ENCODE measurements at places on chromosomes 12 and 14.
A peak's percentile ranks its signal among the peaks of the same experiment; 100 is the strongest.

GRCh38 chr14:81653626-81654025 lies 120.0 kb upstream of the SEL1L start:
- DNase-seq = no peak

- DNase-seq = peak; percentile 12
Measured at GRCh38 chr12:24948420-24948756, 513 bp downstream of the BCAT1 start.

DNA sequence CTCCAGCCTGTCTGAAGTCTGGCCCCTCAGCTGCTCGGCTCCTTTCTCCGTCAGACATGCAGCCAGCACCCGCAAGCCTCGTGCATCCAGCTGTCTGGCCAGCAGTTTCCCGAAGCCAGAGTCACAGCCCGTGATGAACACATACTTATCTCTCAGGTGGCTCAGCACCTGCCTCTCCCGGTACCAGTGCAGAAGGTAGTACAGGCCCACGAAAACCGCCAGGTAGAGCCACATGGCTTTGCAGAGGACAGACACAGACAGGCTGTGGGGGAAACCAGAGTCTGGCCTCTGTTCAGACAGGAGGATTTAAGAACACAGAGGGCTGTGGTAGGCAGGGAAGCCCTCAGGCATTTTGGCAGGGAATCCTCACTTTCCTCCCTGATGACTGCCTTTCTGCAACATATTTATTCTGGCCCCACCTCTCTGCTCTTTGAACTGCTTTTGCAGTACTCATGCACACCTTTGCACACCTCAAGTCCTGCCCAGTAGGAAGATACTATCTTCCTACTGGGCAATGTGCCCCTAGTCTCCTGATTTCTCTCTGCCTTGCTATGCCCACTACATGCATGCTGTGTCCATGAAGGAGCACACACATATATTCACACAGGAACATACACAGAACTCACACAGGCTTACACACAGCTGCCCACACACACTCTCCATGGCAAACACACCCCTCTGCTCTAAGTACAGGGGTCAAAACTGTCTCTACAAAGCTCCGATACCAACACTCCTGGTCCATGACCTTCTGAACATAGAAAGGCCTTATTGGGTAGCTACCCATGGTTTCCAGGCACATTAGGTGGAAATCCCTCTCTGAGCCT lies at the start of gene RDH16:
TSS of gene RDH16 (minus strand) at position 380 of the 824 bp plus-strand sequence. CDS start at position 234, 146 bp downstream.
- DNase-seq = no peak

- no peak for DNase-seq
Measured at GRCh38 chr14:102491786-102492530, 17.6 kb downstream of the ANKRD9 start.

DNA sequence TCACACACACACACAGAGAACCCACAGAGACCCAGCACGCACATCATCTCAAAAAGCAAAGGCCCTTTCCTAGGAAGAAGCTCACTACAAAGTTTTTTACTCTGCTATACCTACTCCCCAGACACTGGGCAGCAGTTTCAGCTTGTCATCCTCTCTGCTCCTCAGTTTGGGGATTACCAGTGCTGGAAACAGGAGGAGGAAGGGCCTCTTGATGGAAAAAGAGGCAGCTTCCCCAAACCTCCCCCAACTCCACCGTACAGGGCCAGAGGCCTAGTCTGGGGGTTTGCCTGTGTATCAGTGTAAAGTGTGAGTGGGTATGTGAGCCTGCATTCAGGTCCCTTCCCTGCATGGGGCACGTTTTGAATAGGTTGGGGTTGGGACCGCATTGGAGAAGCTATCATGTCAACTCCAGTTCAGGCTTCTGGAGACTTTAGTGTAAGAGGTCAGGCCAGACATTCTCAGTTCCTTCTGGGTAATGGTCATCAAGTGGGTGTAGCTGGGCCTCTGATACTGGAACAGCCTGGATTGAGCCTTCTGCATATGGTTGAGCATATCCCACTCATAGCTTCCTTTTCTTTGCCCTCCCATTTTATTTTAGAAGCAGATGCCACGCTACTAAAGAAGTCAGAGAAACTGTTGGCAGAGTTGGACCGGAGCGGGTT lies 1.2 kb downstream of the REM2 start:
- no peak for DNase-seq

DNA sequence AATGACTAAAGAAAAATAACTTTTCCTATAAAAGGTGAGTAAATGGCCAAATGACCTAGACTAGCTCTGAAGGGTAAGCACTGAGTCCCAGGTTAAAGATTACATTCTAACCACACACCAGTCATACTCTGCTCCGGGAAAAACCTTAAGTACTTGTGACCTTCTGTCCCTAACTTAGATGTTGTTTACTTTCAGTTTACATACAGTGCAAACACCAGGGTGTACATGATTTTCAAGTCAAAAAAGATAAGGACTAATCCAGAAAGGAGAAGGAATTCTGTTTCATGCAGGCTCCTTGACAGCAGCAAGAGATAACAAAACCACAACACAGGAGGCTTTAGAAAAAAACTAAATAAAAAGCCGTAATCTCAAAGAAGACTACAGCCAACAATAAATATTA lies 174.2 kb downstream of the PPM1H start:
- DNase-seq = peak; percentile 19

DNA sequence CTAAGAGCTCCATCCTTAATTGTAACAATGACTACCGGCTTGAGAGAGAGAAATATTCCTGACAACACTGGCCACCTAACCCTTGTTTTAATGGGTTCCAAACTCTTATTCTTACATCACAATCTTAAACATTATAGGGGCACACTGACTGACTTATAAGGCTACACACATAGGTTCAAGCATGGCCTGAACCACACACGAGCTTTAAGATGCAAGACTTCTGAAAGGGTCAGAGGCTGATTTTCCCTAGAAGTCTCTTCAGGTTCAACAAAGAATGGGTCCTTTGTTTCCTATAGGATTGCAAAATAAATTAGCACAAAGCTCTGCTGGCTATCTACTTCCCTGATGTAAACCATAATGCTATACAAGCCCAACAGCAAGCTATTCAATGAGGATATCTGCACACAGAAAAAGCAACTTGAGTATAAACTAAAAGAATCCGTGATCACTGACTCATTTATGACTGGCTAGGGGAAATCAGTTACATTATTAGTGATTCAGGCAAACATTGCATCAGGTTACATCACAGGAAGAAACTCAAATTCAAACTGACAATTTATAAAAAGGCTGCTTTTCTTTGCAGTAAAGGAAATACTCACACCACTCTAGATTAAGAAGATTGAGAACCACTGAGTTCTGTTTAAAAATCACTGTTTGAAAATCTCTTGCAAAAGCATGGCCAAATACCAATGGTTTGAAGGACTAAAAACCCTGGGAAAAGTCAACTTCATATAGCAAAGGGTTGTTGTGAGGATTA lies 8.5 kb downstream of the BTG1 start:
- no peak for DNase-seq

DNA sequence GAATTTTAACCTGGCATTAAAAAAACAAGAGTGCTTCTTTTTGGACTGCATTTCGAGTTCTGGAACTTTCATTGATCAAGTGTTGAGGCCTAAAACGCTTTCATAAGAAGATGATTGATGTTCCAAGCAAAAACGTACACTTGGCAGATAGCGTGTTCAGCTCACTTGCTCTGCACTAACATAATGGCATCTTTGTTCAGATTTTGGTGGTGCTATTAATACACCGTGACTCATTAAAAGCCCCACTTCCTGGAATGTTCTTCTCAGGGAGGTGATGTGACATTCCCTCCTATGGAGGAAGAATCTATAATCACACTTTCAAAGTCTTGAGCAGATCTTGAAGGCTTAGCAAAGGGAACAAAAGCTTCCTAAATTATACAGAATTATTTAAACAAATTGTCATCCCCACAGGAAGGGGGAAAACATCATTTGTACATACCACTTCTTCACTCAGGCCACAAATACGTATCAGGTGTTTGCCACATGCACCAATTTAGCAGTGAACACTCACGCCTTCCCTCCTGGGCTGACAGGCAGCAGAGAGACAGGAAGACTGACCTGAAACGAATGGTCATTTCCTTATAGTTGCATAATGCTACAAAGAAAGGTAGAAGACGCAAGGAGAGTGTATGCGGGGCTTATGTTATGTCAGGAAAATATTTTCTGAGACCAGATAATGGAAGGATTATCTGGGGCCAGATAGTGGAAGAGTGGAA lies 15.4 kb downstream of the HSP90AA1 start:
- DNase-seq = peak; percentile 76

DNA sequence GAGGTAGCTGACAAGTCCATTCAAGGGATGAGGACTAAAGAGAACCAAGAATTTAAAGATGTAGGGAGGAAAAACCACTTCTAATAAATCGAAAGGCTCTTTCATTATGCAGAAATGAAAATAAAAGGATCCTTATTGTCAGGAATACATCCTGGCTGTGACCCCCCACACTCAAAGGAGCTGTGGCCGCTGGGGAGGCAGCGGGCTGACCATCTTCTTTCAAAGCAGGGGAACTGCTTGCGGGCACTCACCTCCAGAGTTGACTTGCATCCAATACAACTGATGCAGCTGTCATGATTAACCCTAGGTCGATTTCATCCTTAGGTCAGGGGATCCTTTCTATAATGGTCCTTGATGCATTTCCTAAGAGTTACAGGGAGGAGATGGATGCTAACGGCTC lies 35.3 kb downstream of the TRAFD1 start:
- no peak for DNase-seq

DNA sequence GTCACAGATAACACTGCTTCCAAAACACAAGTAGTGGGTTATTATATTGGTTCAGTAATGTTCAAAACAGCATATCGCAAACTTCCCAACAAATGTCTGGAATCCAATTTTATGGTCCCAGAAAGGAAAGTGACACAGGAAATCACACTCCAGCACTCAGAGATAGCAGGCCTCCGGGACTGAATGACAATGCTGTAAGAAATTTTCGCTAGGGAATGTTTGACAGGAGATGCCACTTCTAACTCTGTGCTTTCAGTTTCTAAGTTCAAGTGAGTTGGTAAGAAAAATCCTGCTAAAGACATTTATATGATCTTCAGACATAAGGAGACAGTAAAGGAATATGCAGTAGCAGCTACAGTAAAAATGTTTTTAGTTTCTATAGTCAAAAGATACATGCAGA lies 93.2 kb downstream of the SLC2A13 start:
- DNase-seq = no peak

DNA sequence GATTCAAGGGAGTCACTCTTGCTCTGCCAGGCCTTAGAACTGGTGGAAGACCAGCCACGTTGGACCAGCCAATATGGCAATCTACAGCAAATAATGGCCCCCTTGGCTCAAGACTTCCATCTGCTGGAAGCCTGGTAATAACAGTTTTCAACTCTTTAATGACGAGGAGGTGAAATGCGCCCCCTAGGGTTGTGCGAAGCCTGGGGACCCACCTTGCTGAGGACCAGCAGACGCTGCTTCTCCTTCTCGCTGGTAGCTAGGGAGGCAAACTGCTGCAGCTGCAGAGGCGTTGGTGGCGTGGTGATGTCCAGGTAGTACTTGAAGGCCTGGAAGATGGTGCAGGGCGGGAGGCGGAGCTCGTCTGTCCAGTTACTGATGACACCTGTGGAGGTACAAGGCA lies 41.5 kb upstream of the FBXO21 start:
- DNase-seq = no peak

DNA sequence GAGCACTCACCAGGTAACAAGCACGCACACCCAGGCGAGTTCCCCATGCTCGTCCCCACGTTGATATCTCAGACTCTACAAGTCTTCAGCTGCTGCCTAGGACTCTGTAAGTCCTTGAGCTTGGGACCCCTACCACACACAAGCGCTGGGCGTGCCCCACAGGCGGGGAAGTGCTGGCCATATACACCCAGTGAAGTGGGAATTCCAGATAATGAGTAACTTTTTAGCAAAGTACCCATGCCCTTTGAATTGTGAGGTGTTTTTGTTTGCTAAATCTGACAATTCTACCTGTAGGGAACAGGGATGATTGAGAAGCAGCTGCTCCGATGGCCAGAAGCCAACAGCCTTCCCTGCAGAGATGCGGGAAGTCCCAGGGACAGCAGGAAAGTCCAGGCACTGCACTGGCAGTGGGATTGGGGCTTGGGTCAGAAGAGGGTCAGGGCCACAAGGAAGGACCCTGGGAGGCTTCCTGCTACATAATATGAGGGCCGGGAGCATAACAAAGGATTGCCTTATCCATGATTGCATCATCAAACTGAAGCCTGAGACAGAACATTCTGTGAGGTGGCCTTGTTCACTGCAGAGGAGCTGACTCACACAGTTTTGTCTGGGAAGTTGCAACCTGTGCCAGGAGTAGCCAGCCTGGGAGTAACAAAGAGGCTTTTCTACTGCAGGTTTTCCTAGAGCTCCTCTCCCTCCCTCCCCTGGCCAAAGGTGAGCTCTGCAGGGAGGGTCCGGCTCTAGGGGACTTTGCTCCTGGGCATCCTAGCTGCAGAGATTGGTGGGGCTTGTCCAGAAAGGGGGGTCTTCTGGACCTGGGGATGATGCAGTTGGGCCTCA lies 13.2 kb upstream of the SERPINA3 start:
- DNase-seq = peak; percentile 98

- peak; percentile 92 for DNase-seq
Measured at GRCh38 chr14:100486025-100486828, 101.0 kb downstream of the BEGAIN start.

DNA sequence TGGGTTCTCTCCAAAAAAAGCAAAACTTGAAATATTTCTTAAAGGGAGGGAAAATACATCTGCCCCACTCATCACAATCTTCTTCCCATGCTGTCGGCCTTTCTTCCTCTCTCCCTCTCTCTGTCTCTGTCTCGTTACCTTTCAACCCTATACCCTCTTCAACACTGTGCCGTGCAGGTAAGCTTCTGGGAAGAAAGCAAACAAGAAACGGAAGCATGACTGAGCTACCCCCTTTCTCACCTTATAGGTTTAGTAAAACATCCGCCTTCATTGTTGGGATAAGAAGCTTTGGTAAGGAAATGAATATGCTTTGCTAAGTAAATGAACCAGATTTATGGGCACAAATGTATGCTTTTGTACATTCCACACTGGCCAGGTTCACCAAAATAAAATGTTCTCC lies 63.0 kb downstream of the TMEM30B start:
- no peak for DNase-seq

DNA sequence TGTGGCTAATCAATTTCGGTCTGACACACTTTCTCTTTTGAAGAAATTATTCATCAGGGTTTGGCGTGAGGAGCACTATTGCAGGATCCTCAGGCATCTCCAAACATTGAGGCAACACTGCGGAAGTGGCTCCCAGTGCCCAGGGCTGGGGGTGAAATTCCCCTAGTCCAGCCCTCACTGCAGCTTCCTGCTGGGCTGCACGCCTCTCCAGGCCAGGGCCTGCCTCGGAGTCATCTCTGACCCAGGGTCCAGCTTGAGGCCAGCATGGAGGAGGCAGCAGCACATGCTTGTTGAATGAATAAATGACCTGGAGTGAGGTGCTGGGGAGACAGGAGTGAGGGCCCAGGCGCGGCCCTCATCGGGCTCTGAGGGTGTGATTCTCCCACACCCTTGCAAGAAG lies 36.0 kb upstream of the TDRD9 start:
- DNase-seq = no peak

All from cardiac muscle cell (in vitro differentiated cells and primary cell).